ENCODE measurements at places on chromosomes 2 and 18.
A peak's percentile ranks its signal among the peaks of the same experiment; 100 is the strongest.

DNA sequence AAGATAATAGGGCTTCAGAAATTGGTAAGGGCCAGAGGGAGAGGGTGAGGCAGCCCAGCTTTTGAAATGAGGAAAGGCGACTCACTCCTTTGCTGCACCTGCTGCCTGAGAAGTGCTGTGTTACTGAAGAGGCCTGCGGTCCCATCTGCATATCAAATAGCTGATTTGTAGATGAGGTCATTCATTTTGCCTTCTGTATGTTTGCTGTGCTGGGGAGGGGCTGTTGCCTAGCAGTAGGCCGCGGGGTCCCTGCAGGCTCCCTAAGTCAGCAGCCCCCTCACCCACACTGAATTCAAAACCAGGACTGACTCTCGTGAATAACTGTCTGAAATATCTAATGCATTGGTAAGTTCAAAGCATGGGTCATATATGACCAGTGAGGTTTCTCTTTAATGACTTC is 377.2 kb downstream of the SOX11 start:
- peak; percentile 89 for DNase-seq

- DNase-seq, result no peak
These were observed 10.1 kb upstream of the CYRIA start for GRCh38 chr2:16675781-16676180.

- DNase-seq, result peak; percentile 73
These were observed 187.2 kb upstream of the FANCL start for GRCh38 chr2:58428096-58429013.

- DNase-seq, result no peak
These were observed 414.5 kb downstream of the STK39 start for GRCh38 chr2:167832868-167833287.

GRCh38 chr2:55009277-55010060 is 40.8 kb downstream of the RTN4 start:
- no peak for DNase-seq

GRCh38 chr2:25551316-25551715 is 122.1 kb downstream of the DTNB start:
- no peak for DNase-seq
